ENCODE measurements at places on chromosomes 1 and 21. TPM values are rescaled to one million over a fixed set of nuclear protein-coding genes. Genes with fewer than 3 reads are reported as not detected.

Gene JAM2
- total RNA-seq = 55.3 TPM

Gene SPAG17
- total RNA-seq = 13.5 TPM

Gene SZT2
- 52.4 TPM for total RNA-seq

Gene MYOG
- 19.8 TPM for total RNA-seq

Gene SPATA46
- not detected for total RNA-seq

Gene FTCD
- total RNA-seq = 1.1 TPM

Gene CD1D
- 2.7 TPM for total RNA-seq

Gene ANGEL2
- total RNA-seq = 87.3 TPM

Gene LCE2B
- total RNA-seq = not detected

Gene SHISA4
- 26.5 TPM for total RNA-seq

Gene C4BPA
- total RNA-seq = not detected
